CD4-positive, alpha-beta T cell treated with Interleukin-17A for 1 hour (primary cell): ENCODE measurements at places on chromosomes 5 and 9.
A peak's percentile ranks its signal among the peaks of the same experiment; 100 is the strongest.

DNA sequence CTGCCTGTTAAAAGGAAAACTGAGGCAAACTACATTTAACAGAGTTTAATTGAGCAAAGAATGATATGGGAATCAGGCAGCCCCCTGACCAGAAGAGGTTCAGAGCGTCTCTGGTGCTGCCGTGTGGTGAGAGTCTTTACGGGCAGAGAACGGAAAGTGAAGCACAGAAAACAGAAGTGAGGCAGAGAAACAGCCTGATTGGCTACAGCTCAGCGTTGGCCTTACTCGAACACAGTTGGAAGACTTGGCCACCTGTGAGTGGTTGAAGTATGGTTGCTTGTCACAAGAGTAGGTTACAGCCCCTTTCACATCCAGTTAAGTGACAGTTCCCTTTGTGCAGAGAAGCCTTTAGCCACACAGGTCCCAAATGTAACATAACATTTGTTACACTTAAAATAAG, 16.9 kb upstream of the FBP1 start:
- peak; percentile 63 for DNase-seq

- DNase-seq = no peak
These were observed 533.8 kb upstream of the CYLC2 start for GRCh38 chr9:102461156-102461819.

DNA sequence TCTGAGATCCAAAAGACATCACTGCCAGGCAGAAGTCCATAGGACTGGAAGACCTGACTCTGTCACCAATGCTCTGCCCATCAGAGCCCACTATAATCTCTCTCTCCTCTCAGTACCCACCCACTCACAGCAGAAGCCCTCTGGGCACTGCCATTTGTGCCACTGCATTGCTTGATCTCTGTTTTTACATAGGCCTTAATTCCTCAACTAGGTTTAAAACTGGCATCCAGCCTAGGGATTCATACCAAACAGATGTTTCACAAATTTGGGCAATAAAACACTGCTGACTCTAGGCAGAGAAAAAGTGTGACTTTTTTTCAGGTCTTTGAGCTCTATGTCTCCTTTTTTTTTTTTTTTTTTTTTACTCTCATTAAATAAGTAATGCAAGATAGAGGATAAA, 91.1 kb upstream of the RANBP3L start:
- no peak for DNase-seq

DNA sequence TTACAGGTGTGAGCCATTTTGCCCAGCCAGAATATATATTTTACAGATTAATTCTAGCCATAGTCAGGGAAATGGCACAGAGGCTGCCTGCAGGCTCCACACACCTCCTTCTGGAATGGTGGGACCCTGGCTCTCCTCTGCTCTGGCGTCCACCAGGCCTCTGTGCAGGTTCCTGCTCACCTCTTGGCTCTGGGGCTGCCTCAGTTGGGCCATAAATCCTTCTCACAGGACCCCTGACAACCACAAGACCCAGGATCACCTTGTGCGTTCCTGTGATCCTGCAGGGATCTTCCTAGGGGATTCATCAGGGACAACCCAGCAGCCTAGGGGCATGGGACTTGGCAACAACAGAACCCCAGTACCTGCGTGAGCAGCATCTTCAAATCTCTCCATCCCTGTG, 93.0 kb upstream of the FSTL4 start:
- no peak for DNase-seq

DNA sequence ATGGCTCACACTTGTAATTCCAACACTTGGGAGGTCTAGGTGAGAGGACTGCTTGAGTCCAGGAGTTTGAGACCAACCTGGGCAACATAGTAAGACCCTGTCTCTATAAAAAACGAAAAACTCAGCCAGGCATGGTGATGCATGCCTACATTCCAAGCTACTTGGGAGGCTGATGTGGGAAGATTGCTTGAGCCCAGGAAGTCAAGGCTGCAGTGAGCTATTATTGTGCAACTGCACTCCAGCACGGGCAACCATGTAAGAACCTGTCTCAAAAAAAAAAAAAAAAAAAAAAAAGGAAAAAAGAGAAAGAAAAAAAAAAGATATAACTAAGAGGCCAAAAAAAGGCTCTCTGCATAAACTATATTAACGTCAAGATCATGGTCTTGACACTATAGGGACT, 27.3 kb downstream of the GIN1 start:
- DNase-seq = no peak

DNA sequence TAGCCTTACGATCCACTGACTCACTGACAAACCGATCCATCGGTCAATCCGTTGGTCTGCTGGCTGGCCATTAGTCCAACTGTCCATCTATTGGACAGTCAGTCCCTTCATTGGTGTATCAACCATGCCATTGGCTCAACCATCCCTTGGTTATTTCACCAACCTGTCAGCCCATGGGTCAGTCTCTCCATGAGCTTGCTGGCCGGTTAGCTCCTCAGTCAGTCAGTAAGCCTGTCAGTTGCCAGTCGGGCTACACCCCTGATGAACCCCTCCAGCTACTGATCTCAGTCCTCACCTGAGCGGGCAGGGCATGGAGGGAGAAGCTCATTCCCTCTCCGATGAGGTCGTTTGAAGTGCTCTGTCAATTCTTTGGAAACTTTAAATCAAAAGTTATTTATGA, 166.5 kb downstream of the FGF18 start:
- DNase-seq = no peak

GRCh38 chr5:75072061-75072460, 19.7 kb upstream of the GCNT4 start:
- no peak for DNase-seq

- DNase-seq = no peak
These were observed 8.1 kb downstream of the SPRY4 start for GRCh38 chr5:142316681-142317080.

GRCh38 chr5:168401880-168402279, 84.4 kb upstream of the RARS1 start:
- DNase-seq = no peak

DNA sequence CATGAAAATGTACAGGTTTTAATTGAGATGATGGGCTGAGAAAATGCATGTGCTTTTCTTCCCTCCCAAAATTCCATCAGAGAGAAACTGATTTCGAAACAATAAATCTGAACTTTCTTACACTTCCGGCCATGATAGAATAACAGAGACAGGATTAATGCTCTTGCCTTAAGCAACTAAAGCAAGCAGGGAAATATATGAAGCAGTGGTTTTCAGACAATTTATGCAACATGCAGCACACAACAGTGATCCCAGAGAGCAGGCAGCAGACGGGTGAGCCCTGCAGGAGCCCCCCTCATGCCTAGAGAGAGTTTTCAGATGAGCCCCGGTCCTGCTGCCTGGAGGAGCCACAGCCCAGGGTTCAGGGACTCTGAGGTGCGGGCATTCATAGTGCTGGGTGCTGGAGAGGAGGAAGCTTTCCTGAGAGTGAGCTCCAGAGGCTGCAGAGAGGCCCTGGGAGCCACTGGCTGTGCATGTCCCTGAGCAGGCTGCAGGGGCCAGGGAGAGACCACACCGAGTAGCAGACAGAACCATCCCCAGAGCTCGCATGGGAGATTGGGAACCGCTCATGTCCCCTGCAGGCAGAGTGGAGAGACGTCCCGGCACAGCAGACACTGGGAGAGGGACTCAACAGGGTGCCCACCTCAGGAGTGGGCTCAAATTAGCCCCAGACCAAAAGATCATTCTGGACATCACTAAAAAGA, 143.5 kb downstream of the OLFM1 start:
- no peak for DNase-seq
